Breast epithelium (tissue), 4 donors: ENCODE measurements at places on chromosomes 11 and 22. TPM values are rescaled to one million over a fixed set of nuclear protein-coding genes. Genes with fewer than 3 reads are reported as not detected.
A peak's percentile ranks its signal among the peaks of the same experiment; 100 is the strongest.

- DNase-seq = no peak
Observed at GRCh38 chr11:64121663-64122410, 44.1 kb downstream of the MACROD1 start.

GRCh38 chr11:123006860-123007542 lies 25.4 kb upstream of the BSX start:
- no peak for DNase-seq

MS4A3 gene
- not detected for total RNA-seq

- DNase-seq = no peak
Observed at GRCh38 chr11:69102732-69103615, 52.8 kb upstream of the SMIM38 start.

GRCh38 chr22:46068593-46069491 lies 81.5 kb upstream of the PPARA start:
- peak; percentile 19 for DNase-seq

DNA sequence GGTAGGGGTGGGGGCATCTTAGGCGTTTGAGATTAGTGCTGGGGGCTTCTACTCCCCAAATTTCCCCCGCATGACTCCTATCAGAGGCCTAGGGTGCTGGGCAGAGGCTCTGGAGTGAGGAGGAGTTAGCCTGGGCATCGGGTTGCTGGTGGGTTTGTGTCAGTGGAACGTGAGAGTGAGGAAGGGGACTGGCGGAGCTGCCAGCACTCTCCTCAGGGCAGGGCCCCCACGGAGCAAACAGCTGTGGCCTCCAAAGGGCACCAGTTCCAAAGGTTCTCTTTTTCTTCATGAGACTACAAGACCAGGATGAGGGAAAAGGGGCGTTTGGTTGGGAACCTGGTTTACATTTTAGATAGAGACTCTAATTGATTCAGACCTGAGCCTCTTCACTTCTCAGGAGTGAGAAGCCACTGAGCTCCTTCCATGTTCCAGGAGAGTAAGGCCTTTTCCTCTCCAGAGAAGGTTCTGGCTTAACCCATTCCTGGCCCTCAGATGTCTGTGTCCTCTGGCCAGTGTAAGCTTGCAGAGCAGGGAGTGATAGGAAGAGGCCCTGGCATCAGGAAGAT lies 35.6 kb upstream of the CDON start:
- DNase-seq = no peak

DNA sequence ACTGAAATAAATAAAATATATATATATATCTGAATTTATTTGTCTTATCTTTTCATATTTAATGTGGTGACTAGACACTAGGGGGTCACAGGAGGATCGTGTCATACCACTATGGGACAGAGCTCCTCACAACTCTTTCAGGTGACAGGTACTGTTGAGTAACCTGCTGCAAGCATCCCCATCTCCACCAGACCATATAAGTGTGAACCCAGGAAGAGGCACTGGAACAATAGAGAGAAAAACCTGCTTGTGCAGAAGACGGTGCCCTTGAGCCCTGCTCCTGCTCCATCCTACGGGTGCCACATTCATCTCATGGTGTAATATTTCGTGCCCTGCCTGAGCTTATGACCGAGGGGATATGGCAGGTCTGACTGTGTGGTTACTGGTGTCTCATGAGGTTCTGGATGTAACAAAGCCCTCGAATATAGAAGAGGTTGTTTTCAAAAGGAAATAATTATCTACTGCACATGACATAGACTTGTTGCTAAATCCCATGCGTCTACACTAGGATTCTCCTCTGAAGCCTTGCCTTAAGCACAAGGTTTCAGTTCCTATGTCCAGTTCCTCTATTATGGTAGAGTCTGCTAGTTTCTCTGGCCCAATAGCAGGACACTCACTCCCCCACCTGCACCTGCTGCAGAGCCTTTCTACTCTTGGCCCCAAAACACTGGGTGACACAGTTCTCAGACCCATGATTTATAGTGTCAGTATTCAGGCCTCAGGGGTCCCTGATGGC lies 70.4 kb downstream of the GGTLC2 start:
- DNase-seq = no peak

DNA sequence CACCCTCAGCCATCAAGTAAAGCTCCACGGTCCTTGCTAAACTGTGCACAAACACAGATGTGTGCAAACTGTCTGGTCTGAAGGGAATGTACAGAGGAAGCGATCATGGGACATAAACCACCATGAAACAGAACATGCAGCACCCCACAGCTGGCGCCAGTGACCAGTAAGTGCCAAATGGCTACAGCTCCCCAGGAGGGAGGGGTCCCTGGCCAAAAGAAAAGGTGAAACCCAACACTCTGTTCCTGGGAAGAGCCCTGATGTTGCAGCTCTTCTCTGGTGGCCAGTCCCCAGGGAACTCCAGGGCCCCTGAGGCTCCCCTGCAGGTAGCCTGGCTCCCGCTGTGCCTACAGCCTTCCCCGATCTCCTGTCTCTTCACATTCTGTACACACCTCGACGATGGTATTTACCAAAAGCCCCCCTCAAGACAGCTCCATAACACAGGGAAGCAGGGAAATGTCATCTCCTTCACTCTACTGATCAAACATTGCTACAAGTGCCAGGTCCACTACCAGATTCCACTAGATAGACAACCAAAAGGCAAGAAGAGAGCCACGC lies 2.9 kb downstream of the DGCR6L start:
- no peak for DNase-seq

BIK gene
- total RNA-seq = 22.6 TPM

- no peak for DNase-seq
Observed at GRCh38 chr11:17588166-17588565, 41.1 kb downstream of the OTOG start.

GGT5 gene
- total RNA-seq = 61.0 TPM

B4GALNT4 gene
- 8.2 TPM for total RNA-seq

GRCh38 chr11:77140231-77140851 lies 12.3 kb downstream of the MYO7A start:
- no peak for DNase-seq

MIF gene
- total RNA-seq = 261 TPM

DNA sequence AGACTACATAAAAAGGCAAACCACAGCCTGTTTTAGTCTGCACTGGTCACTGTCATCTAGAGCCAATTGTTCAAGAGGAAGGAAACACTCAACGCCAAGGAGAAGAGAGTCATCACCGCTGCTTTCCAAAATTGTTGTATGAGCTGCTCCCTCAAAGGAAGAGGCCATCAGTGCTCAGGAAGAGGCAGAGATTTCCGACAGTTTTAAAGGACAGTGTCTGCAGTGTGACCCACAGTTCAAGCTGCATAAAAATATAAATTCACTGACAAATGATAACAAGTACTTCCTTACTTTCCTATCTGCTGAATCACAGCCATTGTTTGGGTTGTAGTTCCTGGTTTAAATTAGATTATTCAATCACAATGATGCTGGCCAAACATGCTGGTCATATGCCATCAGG lies 16.4 kb downstream of the PRCP start:
- DNase-seq = no peak

DNA sequence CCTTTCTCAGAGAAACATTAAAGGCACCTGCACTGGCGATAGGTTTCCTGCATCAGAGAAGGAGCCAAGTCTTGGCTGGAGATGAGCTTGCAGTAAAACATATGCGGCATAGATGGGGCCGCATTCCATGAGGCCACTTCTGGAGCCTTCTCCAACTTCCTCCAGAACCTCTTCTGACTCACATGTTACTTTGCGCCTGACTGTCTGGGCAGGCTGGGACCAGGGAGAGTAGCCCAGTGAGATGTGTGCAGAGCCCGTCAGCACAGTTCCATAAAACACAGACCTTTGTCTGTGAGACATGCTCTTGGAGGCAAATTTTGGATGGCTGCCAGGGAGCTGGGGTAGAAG lies 55.4 kb upstream of the BID start:
- no peak for DNase-seq

TREH gene
- not detected for total RNA-seq

RPS19BP1 gene
- 177 TPM for total RNA-seq

GRCh38 chr11:6258571-6259081 lies 1.0 kb upstream of the CCKBR start:
- no peak for DNase-seq

- DNase-seq = no peak
Observed at GRCh38 chr11:27696961-27697360, 3.3 kb downstream of the BDNF start.

GRCh38 chr22:47021371-47022074 lies 259.1 kb downstream of the TBC1D22A start:
- DNase-seq = no peak

- no peak for DNase-seq
Observed at GRCh38 chr11:16911658-16912057, 102.6 kb downstream of the PLEKHA7 start.

VPS26B gene
- 45.0 TPM for total RNA-seq

- no peak for DNase-seq
Observed at GRCh38 chr11:128022007-128022368, 565.4 kb downstream of the ETS1 start.

GRCh38 chr11:44066732-44067141 lies 667 bp downstream of the ACCS start:
- no peak for DNase-seq

- no peak for DNase-seq
Observed at GRCh38 chr22:49720279-49720959, 107.3 kb downstream of the BRD1 start.

DUSP8 gene
- total RNA-seq = 1.6 TPM

DNA sequence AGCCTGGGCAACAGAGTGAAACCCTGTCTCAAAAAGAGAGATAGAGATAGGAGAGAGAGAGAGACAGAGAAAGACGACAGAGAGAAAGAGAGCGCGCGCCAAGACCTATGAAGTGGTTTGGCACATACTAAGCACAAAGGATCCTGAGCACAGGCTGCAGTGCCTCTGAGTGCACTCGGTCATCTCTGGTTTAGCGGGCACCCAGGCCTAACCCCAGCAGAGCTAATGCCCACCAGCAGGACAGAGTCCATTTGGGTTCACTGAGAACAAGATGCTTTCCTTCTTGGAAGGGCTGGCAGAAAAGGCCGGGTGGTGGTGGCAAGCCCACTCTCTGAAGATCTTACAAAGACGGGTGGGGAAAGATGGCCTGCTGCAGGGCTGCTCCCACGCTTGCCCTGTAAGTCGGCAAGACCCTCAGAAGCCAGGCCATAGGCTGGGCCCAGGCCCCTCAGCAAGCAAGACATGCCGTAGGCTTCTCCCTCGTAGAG lies 3.3 kb downstream of the SCARF2 start:
- DNase-seq = no peak

ENTHD1 gene
- total RNA-seq = not detected

DNA sequence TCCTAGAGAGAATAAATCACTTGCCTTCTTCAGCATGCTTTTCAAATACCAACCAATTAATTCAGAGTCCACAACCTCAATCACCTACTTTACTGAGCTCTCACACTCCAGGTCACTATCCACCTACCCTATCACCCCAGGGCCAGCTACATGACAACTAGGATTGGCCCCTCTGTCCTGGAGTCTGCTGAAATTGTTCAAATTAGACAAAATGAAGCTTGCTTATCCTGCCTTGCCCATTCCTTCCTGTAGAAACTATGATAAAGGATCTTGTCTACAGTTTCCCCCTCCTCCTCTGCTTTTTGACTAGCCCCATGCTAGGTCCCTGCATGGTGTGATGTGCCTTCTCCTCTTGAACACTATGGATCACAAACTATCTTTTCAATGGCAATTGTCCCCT lies 94.5 kb downstream of the JRKL start:
- no peak for DNase-seq

DNA sequence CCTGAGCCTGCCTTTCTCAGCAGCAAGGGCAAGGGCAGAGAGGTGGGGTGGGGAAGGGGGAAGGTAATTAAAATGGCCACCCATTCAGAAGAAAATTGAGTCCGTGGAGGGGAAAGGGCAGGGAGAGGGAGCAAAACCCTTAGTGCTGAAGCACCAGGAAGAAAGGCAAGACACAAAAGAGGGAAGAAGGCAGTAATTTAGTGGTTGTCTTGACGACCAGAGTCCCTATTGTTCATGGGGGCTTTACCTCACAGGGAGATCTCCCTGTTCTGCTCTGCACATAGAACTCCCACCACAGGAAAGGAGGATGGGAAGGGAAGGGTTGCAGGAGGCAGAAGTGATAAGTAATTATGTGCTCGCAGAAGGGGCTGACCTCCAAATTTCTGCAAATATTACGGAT lies 23.4 kb downstream of the SNX19 start:
- DNase-seq = no peak

DNA sequence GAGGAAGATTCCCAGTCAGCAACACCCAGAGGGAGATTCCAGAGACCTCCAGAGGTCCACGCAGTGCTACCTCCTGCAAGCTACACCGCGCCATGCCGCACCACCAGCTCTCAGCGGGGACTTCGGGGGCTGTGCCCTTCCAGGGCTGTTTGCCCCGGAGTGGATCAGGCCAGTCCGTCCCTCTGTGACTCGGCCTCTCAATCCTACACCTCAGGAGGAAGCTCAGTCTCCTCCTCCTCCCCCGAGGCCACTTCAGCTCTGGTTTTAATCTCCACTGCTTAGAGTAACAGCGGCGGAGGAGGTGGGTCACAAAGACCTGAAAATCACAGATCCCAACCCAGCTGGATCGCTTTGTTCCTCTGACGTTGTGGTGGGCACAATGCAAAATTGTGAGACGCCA lies 68.6 kb downstream of the PHF21B start:
- no peak for DNase-seq

DNA sequence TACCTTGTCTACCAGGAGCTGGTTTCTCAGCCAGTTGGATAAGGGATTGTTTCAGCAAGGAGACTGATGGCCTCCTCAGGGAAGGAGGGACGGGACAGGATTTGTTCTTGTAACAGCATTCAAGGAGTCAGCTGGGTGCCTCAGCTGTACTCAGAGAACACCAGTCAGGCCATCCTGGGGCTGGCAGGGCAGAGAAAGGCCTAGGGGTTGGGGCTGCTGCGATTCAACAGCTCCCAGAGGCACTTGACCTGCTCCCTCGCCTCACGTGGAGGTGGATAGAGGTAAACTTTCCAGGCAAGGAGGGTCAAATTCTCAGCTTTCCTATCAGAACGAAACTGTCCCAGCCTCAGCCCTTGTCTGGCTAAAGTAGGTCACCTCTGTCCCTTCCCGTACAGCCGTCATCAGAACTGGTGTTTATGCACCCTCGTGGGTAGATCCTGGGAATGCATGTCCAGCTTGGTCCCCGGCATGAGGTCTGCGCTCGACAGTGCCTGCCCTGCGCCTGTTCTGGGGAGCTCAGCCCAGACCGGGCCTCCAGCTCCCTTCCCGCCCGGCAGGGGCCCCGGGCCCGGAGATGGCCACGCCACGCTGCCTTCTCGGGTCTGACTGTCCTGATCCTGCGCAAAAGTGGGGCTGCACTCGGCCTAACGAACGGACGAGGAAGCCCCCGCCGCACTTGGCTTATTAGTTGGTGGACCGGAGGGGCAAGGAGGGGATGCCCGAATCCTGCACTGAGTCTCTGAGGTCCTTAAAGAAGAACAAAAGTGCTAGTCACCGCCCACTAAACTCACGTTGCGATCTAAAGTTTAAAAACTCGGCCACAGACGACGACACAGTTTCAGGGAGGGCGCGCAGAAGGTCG lies 762 bp upstream of the CCDC134 start:
- DNase-seq = no peak

F2 gene
- total RNA-seq = not detected

PTGDR2 gene
- 0.16 TPM for total RNA-seq

DNA sequence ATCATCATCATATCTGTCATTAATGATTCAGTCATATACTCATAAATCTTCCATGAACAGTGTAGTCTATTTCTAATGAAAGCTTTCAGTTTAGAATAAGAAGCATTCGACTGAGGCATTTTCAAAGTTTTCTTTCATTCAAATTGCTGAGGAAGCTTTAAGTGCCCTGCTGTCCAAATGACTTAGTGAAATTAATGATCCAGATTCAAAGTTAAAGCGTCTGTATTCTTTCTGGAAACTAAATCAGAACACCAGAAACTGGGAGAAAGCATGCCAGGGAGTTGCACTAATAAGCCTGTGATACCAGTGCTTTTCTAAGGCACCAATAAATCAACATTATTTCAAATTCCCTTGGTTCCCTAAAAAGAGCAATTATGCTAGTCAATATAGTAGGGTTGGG lies 367.8 kb upstream of the ANO5 start:
- DNase-seq = no peak
